Right lung (tissue), 10 donors: ENCODE measurements at places on chromosomes 4 and X. TPM values are rescaled to one million over a fixed set of nuclear protein-coding genes. Genes with fewer than 3 reads are reported as not detected.

Gene GPR50
- not detected for polyA plus RNA-seq

Gene AMBN
- polyA plus RNA-seq, result not detected

DNA sequence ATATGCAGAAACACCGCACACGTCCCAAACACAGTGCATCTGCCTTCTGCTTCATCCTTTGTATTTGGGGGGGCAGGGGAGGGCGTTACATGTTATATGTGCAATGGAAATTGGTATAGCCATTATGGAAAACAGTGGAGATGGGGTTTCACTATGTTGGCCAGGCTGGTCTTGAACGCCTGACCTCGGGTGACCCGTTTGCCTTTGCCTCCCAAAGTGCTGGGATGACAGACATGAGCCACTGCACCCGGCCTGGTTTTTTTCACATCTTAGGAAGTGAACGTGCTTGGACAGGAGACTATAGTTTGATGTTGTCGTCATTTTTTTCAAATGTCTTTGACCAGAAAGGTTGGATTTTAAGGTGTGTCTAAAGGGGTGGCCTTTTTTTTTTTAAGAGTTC, 88.6 kb downstream of the DHRSX start:
- no peak for DNase-seq

GRCh38 chrX:71586929-71587328, 8.7 kb downstream of the GCNA start:
- DNase-seq, result no peak

Gene MAGEC1
- not detected for polyA plus RNA-seq

GRCh38 chrX:45007598-45007997, 134.6 kb downstream of the KDM6A start:
- DNase-seq, result no peak

Gene TCEAL6
- not detected for polyA plus RNA-seq

DNA sequence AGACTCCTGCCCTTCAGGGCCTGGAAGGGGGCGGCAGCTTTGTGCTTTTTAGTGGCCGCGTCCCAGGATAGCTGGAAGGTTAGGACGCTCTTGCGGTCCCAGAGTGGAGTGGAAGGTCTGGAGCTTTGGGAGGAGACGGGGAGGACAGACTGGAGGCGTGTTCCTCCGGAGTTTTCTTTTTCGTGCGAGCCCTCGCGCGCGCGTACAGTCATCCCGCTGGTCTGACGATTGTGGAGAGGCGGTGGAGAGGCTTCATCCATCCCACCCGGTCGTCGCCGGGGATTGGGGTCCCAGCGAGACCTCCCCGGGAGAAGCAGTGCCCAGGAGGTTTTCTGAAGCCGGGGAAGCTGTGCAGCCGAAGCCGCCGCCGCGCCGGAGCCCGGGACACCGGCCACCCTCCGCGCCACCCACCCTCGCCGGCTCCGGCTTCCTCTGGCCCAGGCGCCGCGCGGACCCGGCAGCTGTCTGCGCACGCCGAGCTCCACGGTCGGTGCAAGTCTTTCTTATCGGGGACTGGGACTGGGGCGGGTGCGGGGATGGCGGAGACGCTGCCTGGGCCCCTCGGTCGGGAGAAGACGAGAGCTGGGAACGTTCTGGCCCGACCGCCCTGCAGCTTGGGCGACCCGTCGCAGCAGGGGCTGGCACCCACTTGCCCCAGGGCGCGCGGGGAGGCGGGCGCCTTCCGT, at the start of gene EDNRA:
TSS of gene EDNRA (plus strand) at position 207 of the 686 bp plus-strand sequence. CDS start 4,585 bp downstream, outside the sequence.
- no peak for DNase-seq

GRCh38 chr4:37873386-37873785, 17.5 kb upstream of the TBC1D1 start:
- DNase-seq, result no peak

Gene ATP6AP1
- 96.3 TPM for polyA plus RNA-seq

DNA sequence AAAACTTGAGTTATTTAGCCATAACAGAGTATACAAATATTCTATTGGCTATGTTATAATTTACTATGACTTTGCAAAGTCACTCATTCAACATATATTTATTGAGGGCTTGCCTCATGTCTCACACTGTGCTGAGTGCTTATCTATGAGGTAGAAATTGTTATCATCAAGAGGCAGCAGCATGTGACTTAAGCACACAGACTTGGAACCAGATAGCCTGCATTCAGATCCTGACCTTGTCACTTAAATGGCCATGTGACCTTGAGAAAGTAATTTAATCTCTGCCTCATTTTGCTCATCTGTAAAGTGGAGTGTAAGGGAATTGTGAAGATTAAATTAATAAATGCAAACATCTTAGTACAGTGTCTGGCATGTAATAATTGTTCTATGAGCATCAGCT, 10.1 kb upstream of the EXOSC9 start:
- DNase-seq, result no peak

- no peak for DNase-seq
Measured at GRCh38 chrX:15988661-15989603, 134.3 kb upstream of the AP1S2 start.

- DNase-seq, result no peak
Measured at GRCh38 chr4:16843831-16844508, 54.5 kb downstream of the LDB2 start.

Gene PLXNB3
- 4.1 TPM for polyA plus RNA-seq

Gene CT45A5
- polyA plus RNA-seq, result 46.9 TPM

Gene OPRPN
- not detected for polyA plus RNA-seq

Gene PRDM8
- polyA plus RNA-seq, result 0.62 TPM

DNA sequence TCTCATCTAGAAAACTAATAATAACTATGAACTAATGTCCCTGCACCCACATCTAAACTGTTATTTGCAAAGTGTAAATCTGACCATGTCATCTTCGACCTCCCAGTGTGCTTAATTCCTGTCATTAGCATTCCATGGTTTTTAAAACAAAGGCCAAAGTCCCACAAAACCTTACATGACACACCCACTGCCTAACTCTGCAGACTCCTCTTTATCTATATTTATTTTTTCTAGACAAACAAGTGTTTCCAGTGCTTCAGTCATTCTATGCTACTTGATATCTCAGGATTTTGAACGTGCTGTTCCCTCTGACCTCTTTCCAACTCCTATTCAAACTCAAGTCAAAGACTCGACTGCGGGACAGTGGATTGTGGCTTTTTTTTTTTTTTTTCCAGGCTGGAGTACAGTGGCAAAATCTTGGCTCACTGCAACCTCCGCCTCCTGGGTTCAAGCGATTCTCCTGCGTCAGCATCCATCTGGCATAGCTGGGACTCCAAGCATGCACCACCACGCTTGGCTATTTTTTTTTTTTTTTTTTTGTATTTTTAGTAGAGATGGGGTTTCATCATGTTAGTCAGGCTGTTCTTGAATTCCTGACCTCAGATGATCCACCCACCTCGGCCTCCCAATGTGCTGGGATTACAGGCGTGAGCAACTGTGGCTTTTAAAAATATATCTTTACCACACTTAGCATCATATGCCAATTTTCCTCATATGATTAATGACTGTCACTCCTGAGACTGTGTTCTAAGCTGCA, 1511.0 kb downstream of the ARAP2 start:
- DNase-seq, result no peak

DNA sequence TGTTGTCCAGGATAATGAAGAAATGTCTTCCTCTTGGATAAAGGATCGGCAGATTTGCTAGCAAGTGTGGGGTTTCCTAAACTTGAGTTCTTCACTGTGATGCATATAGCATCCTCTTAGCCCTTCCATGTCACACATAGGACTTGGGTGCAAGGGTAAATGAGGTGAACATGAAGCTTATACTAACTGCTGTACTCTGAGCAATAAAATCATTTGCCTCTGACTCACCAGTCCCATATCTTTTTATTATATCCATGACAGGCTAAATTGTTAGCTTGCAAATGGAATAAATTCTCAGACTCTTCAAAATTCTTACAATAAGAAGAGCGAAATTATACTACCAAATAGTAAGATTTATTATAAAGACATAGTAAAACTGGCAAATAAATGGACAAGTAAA, 14.7 kb upstream of the TBC1D1 start:
- no peak for DNase-seq
